Muscle of leg (tissue), 16 donors: ENCODE measurements at places on chromosomes 7 and 10. TPM values are rescaled to one million over a fixed set of nuclear protein-coding genes. Genes with fewer than 3 reads are reported as not detected.
A peak's percentile ranks its signal among the peaks of the same experiment; 100 is the strongest.

Gene CLCN1
- total RNA-seq, result 1.1 TPM

Gene UFSP1
- 3.1 TPM for total RNA-seq

GRCh38 chr7:73847941-73848723 lies 5.8 kb upstream of the METTL27 start:
- H3K4me1 ChIP-seq, result no peaks in the 10 kb centered on the region
- no peaks in the 10 kb centered on the region for H3K36me3 ChIP-seq
- H3K27ac ChIP-seq, result no peak overlapping the region
- no peak overlapping the region for H3K4me3 ChIP-seq
- H3K27me3 ChIP-seq, result peaks cover 11% of the 10 kb centered on the region

Gene USP6NL
- 8.0 TPM for total RNA-seq

DNA sequence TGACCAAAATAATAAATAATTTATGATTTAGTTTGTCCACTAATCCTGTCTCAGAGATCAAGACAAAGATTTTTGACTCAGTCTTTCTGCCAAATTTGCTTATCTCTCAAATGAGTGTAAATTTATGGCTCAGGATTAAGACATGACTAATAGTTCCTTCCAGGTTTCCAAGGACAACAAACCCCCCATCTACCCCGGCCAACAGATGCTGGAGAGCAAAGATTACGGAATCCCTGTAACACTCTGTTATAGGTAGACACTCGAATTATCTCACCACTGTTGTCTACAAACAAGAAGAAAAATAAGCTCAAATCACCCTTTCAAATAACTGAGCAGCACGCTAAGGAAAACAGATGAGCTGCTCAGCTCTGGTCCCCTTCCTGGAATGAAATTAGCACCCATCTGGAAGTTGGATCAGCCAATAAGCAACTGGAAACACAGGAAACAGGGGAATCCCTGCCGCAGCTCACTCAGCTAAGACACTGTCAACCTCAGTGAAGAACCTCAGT lies 56.8 kb upstream of the SVIL start:
- H3K4me1 ChIP-seq, result peaks cover 18% of the 10 kb centered on the region
- H3K27ac ChIP-seq, result peak overlapping the region; percentile 87
- peak; percentile 94 for DNase-seq
- no peaks in the 10 kb centered on the region for H3K27me3 ChIP-seq
- H3K4me3 ChIP-seq, result no peak overlapping the region
- no peaks in the 10 kb centered on the region for H3K36me3 ChIP-seq

GRCh38 chr7:46604241-46604661 lies 683.2 kb upstream of the IGFBP3 start:
- no peak overlapping the region for H3K27ac ChIP-seq
- DNase-seq, result no peak
- H3K27me3 ChIP-seq, result no peaks in the 10 kb centered on the region

Gene METTL27
- 1.7 TPM for total RNA-seq

- no peak overlapping the region for H3K4me3 ChIP-seq
- no peak overlapping the region for H3K27ac ChIP-seq
Observed at GRCh38 chr7:25069900-25070443, 55.1 kb downstream of the CYCS start.

DNA sequence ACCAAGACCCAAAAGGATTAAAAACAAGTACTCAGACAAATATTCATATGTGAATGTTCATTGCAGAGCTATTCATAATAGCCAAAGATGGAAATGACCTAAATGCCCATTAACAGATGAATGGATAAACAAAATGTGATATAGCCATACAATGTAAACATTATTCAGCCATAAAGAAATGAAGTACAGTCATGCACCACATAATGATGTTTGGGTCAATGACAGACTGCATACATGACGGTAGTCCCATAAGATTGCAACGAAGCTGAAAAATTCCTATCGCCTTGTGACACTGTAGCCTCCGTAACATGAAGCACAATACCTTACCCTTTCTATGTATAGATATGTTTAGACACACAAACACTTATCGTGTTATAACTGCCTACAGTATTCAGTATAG lies 97.9 kb downstream of the ABLIM1 start:
- H3K27me3 ChIP-seq, result no peaks in the 10 kb centered on the region
- H3K4me3 ChIP-seq, result no peak overlapping the region
- no peak for DNase-seq
- H3K27ac ChIP-seq, result no peak overlapping the region
- H3K4me1 ChIP-seq, result no peaks in the 10 kb centered on the region

DNA sequence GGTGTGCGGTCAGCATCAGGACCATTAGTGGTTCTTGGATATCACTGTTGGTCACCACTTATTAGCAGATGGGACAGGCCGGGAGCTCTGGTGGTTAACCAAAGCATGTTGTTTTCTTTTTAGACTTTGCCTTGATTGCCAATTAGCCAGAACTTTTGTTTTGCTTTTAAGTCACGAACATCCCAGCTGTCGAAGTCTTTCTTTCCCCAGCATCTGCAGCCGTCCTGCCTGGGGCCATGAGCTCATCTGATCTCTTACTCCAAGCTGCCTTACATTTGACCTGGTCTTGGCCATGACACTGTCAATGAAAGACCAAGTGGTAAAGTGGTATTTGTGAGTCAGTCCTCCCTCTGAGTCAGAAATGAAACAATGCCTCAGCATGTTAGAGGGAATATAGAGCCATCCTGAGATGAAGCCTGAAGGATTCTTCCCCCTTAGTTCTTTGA lies 53.9 kb upstream of the CREB5 start:
- H3K36me3 ChIP-seq, result no peaks in the 10 kb centered on the region
- no peak overlapping the region for H3K4me3 ChIP-seq
- no peaks in the 10 kb centered on the region for H3K4me1 ChIP-seq
- DNase-seq, result no peak
- H3K27ac ChIP-seq, result no peak overlapping the region
- no peaks in the 10 kb centered on the region for H3K27me3 ChIP-seq

Gene C10orf62
- not detected for total RNA-seq

DNA sequence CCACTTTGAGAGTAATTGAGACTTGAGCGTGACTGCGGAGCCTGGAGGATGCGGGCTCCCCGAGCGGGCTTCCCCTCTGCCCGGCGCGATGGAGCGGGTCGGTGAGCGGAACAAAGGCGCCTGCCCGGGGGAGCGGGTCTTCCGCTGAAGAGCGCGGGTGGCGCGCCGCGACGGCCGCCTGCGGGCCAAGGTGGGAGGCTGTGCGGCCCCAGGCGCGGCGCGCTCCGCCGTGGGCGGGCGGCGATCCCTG lies at the start of gene GALNT17:
TSS of gene GALNT17 (plus strand) at position 18 of the 250 bp plus-strand sequence.
- H3K4me3 ChIP-seq, result peak within 1 kb of the TSS; percentile 64
- H3K27me3 ChIP-seq, result peaks cover 33% of the 10 kb centered on the region
- no peaks in the 10 kb centered on the region for H3K36me3 ChIP-seq
- H3K27ac ChIP-seq, result peak within 1 kb of the TSS; percentile 81
- peaks cover 29% of the 10 kb centered on the region for H3K4me1 ChIP-seq
- no peak for DNase-seq

Gene AKR1C4
- not detected for total RNA-seq
